ENCODE measurements at places on chromosomes 11 and 22. TPM values are rescaled to one million over a fixed set of nuclear protein-coding genes. Genes with fewer than 3 reads are reported as not detected.

DNA sequence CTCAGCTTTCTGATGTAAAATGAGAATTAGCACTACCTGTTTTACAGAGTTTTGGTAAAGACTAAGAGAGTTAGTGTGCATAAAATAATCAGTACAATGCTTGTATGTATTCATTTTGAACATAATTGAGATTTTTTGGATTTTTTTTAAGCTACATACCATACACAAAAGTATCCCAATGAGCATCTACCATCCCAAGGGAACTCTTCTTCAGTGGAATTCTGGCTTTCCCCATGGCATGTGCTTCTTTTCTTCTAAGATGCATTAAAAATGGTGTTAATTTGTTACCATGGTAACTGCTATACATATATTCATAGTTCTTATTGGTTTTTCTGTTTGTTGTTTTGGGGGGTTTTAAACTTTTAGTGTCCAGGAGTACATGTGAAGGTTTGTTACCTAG lies 17.7 kb downstream of the OR8D1 start:
- no peak for DNase-seq

- peak; percentile 72 for DNase-seq
Observed at GRCh38 chr22:43110444-43110926, at the start of gene BIK. Gene BIK (plus strand): TSS chr22:43110750. CDS start chr22:43124023, 13,273 bp downstream.

DNA sequence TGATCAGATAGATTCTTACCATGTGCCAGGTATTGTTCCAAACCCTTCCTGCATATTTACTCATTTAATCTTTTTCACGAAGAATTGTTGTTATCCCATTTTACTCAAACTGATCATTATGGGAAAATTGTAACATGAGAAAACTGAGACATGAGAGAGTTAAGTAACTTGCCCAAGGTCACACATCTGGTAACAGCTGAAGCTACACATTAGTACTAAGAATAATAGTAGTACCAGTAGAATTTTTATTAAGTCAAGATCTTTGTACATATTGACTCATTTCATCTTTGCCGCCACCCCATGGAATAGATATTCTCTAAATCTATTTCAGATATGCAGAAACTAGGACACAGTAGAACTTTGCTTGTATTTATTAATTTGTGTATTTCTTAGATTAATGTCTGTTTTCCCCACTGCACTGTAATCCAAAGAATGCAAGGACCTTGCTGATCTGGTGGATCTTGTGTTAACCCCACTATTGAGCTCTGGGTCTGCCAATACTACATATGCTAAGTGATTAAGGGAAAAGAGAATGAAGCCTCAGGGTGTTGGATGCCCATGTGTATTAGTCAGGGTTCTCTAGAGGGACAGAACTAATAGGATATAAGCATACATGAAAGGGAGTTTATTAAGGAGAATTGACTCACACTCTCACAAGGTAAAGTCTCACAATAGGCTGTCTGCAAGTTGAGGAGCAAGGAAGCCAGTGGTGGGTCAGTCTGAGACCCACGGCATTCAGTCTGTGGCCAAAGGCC lies 72.8 kb downstream of the PARVA start:
- no peak for DNase-seq

The P4HA3 gene
- not detected for total RNA-seq

The VPREB1 gene
- not detected for total RNA-seq

The PDGFB gene
- total RNA-seq: 15.8 TPM
